ENCODE measurements at places on chromosomes 7 and 10. TPM values are rescaled to one million over a fixed set of nuclear protein-coding genes. Genes with fewer than 3 reads are reported as not detected.

The TMEM229A gene
- not detected for total RNA-seq

The FAM25G gene
- total RNA-seq = not detected

The TRPV5 gene
- total RNA-seq = not detected

The EPHB6 gene
- 5.4 TPM for total RNA-seq

The SCIN gene
- 0.08 TPM for total RNA-seq

The CALHM3 gene
- 0.10 TPM for total RNA-seq

The DLX5 gene
- total RNA-seq = not detected

The CCDC172 gene
- not detected for total RNA-seq

The BLNK gene
- total RNA-seq = not detected

The AKR1C8 gene
- not detected for total RNA-seq

The CAMK2B gene
- total RNA-seq = 0.17 TPM

The SPDYE6 gene
- not detected for total RNA-seq

The SFMBT2 gene
- total RNA-seq = 23.0 TPM

The RBP3 gene
- not detected for total RNA-seq

The ZNF467 gene
- not detected for total RNA-seq
